ENCODE measurements at places on chromosomes 16 and 17. TPM values are rescaled to one million over a fixed set of nuclear protein-coding genes. Genes with fewer than 3 reads are reported as not detected.

DNA sequence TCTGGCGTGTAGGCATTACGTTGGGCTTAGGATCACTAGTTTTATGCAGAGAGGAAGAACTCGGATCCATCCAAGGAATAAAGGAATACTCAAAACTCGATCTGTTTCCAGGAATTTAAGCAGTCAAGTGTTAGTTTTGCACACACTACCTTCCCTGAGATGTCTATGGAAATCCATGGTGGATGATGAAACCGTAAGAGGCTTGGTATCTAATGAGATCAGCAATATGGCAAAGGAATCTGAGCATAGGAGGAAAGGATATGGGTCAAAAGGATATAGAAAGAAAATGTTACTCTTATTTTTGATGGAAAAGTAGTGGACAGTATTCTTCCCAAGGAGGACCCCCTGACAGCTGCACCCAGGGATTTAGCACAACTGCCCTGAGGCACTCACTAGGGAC is 59.6 kb downstream of the SMG6 start:
- no peak for DNase-seq

GRCh38 chr16:4783251-4783950 is 4.7 kb downstream of the SEPTIN12 start:
- DNase-seq, result no peak

SCARF1 gene
- total RNA-seq, result 6.6 TPM

MAF gene
- total RNA-seq, result 0.46 TPM

DNA sequence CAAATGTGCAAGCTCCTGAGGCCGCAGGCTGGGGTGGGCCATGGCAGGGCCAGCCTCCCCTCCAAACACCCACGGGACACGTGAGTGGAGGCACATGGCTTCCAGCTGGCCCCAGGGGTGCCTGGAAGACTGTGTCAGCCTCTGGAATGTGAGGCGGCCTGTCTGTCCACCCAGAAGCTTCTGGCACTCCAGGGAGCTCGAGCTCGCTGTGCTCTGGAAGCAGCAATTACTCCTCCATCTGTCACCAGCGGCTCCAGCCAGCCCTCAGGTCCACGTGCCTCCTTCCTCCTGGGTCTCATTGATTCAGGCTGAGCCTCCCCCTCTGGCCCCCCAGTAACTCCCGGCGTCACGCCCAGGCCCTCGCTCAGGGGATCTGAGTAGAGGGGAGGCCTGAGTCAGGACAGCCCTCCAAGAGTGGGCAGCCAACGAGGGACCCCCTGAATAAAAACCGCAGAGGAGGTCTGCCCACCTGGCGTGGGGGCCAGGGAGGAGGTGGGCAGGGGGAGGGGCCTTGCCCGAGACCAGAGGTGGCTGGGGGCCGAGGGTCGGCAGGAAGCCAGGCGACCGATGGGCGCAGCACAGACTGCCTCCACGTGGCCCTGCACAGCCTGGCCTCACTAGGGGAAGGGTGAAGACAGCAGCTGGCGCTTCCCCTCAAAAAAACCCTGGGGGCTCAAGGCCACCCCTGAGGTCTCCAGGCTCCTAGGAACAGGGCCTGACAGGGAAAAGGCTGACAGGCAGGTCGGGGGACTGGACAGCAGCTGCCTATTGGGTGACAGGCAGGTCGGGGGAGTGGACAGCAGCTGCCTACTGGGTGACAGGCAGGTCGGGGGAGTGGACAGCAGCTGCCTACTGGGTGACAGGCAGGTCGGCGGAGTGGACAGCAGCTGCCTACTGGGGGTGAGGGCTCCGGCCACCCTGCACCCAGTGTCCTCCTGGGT is 11.9 kb downstream of the PIEZO1 start:
- no peak for DNase-seq

TOX3 gene
- total RNA-seq, result 3.4 TPM

ZP2 gene
- total RNA-seq, result not detected

MTSS2 gene
- 55.7 TPM for total RNA-seq

DNA sequence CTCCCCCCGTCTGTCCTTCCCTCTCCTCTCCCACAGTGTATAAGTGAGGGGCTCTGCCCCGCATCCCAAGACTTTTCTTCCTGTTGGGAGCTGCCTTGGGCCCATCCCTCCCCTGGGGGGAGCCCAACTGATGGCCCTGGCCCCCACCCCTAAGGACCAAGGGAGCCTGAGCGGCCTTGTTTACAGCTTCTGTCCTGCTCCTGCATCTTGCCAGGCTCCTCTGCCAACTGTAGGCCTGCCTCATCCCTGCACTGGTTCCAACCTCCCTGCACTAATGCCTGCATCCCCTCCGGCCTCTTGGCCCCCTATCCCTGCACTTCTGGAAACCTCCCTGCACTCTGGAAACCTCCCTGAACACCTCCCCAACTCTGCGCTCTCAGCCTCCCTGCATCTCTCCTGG is 1.4 kb upstream of the PAGR1 start:
- DNase-seq, result no peak

DNA sequence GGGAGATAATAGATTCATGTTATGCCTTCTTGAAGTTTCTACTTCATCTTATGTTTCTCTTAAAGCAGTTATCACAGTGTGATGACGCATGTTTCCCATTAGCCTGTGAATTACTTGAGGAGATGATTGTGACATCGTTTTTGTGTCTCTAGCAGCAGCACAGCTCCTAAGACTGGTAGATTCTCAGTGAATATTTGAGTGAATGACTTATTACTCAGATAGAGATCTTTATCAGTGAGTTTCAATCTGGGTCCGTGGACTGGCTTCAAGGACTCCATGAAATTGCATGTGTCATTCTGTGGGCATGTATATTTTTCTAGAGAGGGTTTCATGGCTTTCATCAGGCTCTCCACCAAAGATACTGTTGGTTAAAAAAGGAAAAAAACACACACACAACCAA is 29.9 kb downstream of the YPEL2 start:
- DNase-seq, result no peak

NPIPA1 gene
- 126 TPM for total RNA-seq

DNA sequence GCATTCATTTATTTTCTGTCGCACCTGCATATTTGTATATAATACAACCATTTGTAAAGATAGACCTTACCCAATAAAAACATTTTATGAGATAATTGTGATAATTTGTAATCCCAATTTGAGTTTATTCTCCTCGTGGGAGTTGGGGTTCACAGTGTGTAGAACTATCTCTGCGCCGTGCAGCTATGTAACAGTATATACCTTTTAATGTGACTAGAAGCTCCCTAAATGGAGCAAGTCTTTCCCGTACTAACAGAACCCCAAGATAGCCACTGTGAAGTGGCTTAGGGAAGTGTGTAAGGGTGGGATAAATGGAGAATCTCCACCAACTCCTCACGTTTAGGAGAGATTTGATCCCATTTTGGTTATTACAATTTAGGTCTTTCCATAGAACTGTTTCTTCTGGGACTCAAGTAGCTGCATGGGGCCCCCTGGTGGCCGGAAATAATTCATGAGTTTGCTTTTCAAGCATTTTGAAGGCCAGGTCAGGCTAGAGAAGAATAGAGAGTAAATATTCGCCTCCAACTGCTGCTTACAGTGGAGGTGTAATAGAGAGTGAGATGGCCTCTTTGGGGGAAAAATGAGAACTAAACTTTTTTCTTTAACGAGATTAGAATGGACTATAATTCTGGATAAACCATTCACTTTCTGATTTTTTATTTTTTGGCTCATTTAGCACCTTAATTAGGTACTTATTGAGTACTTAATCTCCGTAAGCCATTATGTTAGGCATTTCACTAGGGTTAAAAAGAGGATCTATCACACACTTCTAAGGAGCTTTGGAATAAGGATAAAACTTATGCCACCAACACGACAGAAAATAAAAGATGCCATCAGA is 4.5 kb downstream of the TMEM100 start:
- DNase-seq, result no peak

- DNase-seq, result no peak
Observed at GRCh38 chr16:30032083-30032819, 1.2 kb upstream of the TLCD3B start.

- DNase-seq, result peak; percentile 12
Observed at GRCh38 chr17:56977673-56978395, at the start of gene SCPEP1. TSS of gene SCPEP1 (plus strand) at chr17:56978131. CDS start at chr17:56978160, 29 bp downstream.

DNA sequence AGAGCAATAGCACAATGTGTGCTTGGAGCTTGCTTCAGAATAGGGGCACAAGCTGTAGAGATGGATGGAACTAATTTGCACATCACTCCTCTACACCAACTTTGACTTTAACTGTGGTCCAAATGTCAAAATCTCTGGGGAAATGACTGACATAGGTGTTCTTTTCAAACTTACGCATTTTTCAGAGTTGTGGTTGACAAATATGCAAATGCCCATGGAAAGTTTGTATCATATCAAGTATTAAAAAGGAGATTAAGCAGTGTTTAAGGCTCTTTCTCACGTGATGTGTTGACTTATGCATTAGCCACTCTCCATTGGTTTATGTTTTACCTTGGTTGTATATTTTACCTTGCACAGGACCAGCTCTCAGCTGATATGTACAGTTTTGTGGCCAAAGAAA is 77.1 kb downstream of the ELAC2 start:
- DNase-seq, result no peak

DNA sequence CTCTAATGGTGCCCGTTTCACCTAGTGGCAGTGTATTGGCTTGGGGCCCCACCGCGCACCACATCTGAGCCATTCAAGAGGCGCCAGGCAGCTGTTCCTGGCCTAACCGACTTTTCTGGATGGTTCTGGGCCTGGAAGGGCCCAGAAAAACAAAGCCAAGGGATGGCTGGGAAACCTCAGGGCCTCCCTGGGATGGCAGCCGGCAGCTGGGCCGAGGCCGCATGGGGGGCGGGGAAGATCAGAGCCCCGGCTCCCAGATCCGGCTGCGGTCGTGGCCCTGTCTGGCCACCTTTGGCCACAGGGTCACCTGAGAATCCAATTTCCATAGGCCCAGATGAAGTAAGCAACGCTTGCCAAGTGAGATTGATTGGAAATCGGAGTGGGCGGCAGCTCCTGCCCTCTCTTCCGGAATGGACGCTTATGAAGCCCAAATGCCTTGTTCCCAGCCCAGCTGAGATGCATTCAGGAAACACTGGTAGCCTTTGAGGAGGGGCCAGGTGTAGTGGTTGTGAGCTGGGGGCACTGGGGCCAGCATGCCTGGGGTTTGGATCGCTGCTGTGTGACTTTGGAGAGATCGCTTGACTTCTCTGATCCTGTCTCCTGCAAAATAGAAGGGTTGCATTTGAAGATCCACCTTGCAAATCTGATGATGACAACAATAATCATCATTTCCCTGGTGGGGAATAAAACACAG is 163.8 kb upstream of the GSE1 start:
- DNase-seq, result no peak

FA2H gene
- 0.15 TPM for total RNA-seq

- DNase-seq, result no peak
Observed at GRCh38 chr16:23608194-23608593, 12.1 kb upstream of the NDUFAB1 start.

DNA sequence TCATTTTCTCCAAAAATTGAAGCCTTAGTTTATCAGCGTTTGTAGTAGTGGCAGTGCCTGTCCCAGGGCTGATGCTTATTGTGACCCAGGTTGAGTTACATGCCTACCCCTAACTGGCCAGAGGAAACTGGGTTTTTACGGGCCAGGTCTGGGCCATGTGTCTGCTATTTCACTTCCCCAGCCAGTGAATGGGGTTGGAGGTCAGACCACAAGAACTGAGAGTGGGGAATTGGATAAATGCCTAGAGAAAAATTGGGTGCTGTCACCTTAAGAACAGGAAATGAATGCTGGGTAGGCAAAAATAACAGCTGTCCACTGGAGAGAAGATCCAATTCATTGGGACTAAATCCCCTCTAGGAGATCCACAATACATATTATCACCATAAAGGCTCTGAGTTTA is 5.2 kb downstream of the ADPRM start:
- DNase-seq, result no peak

DNA sequence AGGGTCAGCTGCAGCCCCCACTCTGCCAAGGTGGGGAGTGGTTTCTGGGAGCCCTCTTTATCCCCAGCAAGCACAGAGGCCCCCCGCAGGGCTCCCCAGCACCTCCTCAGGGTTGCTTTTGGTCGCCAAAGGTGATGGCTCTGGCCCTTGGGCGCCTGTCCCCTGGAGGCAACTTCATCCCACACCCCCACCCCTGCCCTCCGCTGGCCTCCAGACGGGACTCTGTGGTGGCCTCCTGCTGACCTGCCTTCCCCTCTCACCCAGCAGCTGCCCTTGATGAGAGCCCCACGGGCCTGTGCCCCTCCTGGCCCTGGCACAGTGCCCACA is 7.8 kb upstream of the RHOT2 start:
- no peak for DNase-seq

GRCh38 chr16:81908466-81909262 is 102.6 kb downstream of the SDR42E1 start:
- no peak for DNase-seq

CAVIN1 gene
- total RNA-seq, result 315 TPM

NAGS gene
- 2.7 TPM for total RNA-seq

DNA sequence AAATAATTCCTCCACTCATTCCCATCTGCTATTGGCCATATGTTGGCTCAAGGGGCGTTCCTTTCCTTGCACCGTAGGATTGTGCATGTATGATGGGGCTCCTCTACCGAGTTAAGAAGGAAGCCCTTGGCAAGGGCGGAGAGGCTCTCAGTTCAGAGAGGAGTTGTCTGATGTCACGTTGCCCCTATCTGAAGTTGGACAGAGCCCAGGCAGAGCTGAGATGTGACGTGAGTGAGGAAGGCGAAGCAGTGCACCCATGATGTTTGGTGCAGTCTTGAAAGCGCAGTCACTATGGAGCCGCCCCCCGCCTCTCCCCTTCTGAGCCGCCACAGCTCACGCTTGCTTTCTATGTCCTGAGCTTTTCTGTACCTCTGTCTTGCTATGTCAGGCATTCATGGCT is 40.7 kb downstream of the CDH13 start:
- no peak for DNase-seq

DNA sequence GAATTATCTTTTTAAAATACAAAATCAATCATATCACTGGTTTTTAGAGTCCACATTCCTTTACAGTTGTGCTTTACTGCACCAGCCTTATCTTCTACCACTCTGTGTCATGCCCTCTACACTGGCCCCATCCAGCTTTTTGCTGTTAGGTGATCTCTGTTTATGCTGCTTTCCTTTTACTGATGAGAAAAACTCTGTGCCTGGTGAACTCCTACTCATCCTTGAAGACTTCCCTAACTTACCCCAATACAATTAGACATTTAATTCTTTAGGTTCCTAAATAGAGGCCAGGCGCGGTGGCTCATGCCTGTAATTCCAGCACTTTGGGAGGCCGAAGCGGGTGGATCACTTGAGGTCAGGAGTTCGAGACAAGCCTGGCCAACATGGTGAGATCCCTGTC is 64.6 kb downstream of the MRTFB start:
- no peak for DNase-seq

UMOD gene
- total RNA-seq, result not detected

- DNase-seq, result no peak
Observed at GRCh38 chr17:78374631-78375274, 3.7 kb upstream of the PGS1 start.

CIBAR2 gene
- total RNA-seq, result not detected
